ENCODE measurements at places on chromosomes 5 and 9. TPM values are rescaled to one million over a fixed set of nuclear protein-coding genes. Genes with fewer than 3 reads are reported as not detected.

GRCh38 chr5:59673438-59674058 is 220.0 kb downstream of the PDE4D start:
- no peaks in the 10 kb centered on the region for H3K36me3 ChIP-seq
- no peaks in the 10 kb centered on the region for H3K27me3 ChIP-seq
- no peak overlapping the region for H3K4me3 ChIP-seq
- no peak overlapping the region for H3K27ac ChIP-seq

- no peaks in the 10 kb centered on the region for H3K36me3 ChIP-seq
- H3K27me3 ChIP-seq, result no peaks in the 10 kb centered on the region
- DNase-seq, result no peak
- H3K27ac ChIP-seq, result no peak overlapping the region
- H3K4me3 ChIP-seq, result no peak overlapping the region
Measured at GRCh38 chr9:13089666-13090065, 189.8 kb downstream of the MPDZ start.

- no peaks in the 10 kb centered on the region for H3K27me3 ChIP-seq
- H3K4me3 ChIP-seq, result no peak overlapping the region
- no peak for DNase-seq
- no peaks in the 10 kb centered on the region for H3K4me1 ChIP-seq
- no peak overlapping the region for H3K27ac ChIP-seq
Measured at GRCh38 chr5:77400645-77401044, 91.5 kb downstream of the WDR41 start.

CLTB gene
- 121 TPM for total RNA-seq

DNAJC21 gene
- 36.9 TPM for total RNA-seq

TAF11L4 gene
- total RNA-seq, result not detected

FAT2 gene
- 5.4 TPM for total RNA-seq

ZNF608 gene
- 58.7 TPM for total RNA-seq

- H3K27me3 ChIP-seq, result no peaks in the 10 kb centered on the region
- H3K4me1 ChIP-seq, result no peaks in the 10 kb centered on the region
- no peak for DNase-seq
- H3K36me3 ChIP-seq, result no peaks in the 10 kb centered on the region
Measured at GRCh38 chr5:194603-195209, 3.4 kb downstream of the LRRC14B start.

All from breast epithelium (tissue), 4 donors.